CD4-positive, alpha-beta memory T cell (primary cell): ENCODE measurements at places on chromosomes 5 and 9. TPM values are rescaled to one million over a fixed set of nuclear protein-coding genes. Genes with fewer than 3 reads are reported as not detected.

DNA sequence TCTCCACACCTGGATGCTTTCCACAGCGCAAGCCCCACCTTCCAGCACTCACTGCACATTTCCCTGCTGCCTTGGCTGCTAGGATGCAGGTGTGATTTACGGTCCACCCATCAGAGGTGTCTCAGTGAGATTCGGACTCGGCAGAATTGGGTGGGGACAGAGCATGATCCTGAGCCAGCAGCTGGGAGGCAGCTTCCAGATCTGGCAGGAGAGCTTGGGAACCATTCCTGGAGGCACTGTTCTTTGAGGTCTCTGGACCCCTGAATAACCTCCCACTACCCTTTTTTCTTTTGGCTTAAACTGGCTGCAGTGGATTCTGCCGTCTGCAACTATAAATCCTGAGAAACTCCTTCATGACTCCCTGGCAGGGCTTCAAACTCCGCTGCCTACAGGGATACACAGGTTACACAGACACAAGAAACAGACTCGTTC, 99.6 kb upstream of the PHYKPL start:
- no peaks in the 10 kb centered on the region for H3K27me3 ChIP-seq
- H3K27ac ChIP-seq = no peak overlapping the region

GRCh38 chr5:144468571-144468970, 297.9 kb downstream of the KCTD16 start:
- DNase-seq = no peak
- no peaks in the 10 kb centered on the region for H3K27me3 ChIP-seq
- no peaks in the 10 kb centered on the region for H3K36me3 ChIP-seq

- no peaks in the 10 kb centered on the region for H3K4me1 ChIP-seq
- no peak for DNase-seq
- H3K27ac ChIP-seq = no peak overlapping the region
- H3K27me3 ChIP-seq = no peaks in the 10 kb centered on the region
- H3K4me3 ChIP-seq = no peak overlapping the region
- H3K36me3 ChIP-seq = no peaks in the 10 kb centered on the region
Observed at GRCh38 chr5:53355931-53356330, 124.5 kb upstream of the FST start.

GRCh38 chr5:153209016-153209415, 281.5 kb upstream of the GRIA1 start:
- no peak overlapping the region for H3K27ac ChIP-seq
- no peak for DNase-seq
- no peaks in the 10 kb centered on the region for H3K36me3 ChIP-seq

DNA sequence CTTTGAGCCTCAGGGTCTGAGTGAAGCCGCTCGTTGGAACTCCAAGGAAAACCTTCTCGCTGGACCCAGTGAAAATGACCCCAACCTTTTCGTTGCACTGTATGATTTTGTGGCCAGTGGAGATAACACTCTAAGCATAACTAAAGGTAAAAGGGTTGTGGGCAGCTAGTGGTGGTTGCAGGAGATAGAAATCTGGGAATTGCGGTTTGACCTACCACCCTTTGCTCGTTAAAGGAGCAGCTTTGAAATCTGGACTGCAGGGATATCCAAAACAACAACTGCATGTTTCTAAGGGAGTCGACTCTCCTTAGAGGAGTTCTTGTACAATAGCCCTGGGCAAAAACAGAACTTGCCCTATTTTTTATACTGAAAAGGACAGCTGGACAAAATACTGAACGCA, 19.0 kb downstream of the ABL1 start:
- H3K4me3 ChIP-seq = no peak overlapping the region
- peaks cover 15% of the 10 kb centered on the region for H3K36me3 ChIP-seq
- peaks cover 3% of the 10 kb centered on the region for H3K4me1 ChIP-seq
- H3K27me3 ChIP-seq = no peaks in the 10 kb centered on the region
- no peak for DNase-seq
- H3K27ac ChIP-seq = no peak overlapping the region

- no peak overlapping the region for H3K27ac ChIP-seq
- no peak for DNase-seq
- H3K4me3 ChIP-seq = no peak overlapping the region
- no peaks in the 10 kb centered on the region for H3K4me1 ChIP-seq
Observed at GRCh38 chr5:17788351-17788750, 154.1 kb downstream of the TAF11L14 start.

The SLC45A2 gene
- total RNA-seq = not detected

DNA sequence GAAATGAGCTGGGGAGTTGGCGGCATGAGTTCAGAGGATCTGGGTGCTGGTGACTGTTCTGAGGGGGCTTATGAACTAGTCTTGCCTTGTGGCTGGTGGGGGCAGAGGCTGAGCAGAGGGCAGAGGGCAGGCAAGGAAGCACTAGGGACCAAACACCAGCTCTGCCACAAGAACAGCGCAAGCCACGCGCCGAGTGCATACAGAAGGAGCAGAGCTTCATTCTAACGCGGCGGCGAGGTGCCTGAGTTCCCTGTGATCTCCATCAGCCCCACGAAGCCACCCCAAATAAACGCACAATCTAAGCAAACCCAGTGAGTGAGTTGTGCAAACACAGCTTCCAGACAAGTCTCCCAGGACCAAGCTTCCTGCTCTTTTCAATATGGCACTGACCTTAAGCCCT, 110.6 kb upstream of the ALDH1B1 start:
- no peaks in the 10 kb centered on the region for H3K36me3 ChIP-seq
- H3K4me1 ChIP-seq = peaks cover 18% of the 10 kb centered on the region
- no peak for DNase-seq
- H3K27ac ChIP-seq = no peak overlapping the region
- H3K4me3 ChIP-seq = no peak overlapping the region

DNA sequence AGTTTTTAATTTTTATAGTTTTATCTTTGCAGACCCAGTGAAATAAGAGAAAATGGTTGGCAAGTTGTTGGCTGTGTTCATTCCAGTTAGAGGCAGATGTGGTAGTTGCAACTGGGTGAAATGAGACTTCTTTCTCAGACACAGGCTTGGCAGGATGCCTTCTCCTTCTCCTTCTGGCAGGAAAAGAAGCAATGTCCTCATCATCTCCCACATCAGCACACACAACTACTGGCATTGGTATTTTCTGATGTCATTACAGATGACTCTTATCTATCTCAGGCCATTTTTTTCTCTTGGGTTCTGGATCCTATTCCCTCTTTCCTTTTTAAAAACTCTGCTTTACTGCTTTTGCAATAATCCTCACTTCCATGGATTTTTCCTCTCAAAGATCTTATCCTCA, 103.3 kb upstream of the EDIL3 start:
- H3K36me3 ChIP-seq = no peaks in the 10 kb centered on the region
- H3K27ac ChIP-seq = no peak overlapping the region
- no peaks in the 10 kb centered on the region for H3K4me1 ChIP-seq
- DNase-seq = no peak
- H3K4me3 ChIP-seq = no peak overlapping the region
- H3K27me3 ChIP-seq = no peaks in the 10 kb centered on the region

The TAS2R1 gene
- not detected for total RNA-seq

DNA sequence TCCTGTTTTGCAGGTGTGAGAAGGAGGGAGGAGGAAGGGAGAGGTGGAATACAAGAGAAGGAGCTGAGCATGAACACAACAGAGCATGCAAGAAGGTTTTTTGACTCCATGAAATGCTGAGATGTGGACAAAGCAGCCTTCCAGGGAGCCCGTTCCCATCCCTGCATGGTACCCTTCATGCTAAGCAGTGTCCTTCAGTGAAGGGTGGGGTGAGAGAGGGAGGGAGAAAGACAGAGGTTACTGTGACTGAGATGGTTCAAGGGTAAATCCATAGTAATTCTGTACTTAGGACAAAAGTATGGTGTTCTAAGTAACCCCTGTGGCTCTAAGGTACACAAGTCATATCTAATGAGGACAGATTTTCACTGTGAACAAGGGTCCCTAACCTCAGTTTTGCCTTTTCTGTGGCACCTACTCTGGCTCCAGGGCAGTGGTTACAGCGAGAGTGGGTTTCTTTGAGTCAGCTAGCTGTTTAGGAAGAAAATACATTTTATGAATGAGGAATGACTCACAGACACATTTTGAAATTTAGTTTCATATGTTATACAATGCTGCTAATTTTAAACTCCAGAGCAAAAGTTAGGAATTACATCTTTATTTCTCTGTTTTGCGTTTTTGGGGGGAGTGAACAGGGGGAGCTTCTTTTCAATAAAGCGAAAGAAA, 184.9 kb upstream of the SLC12A2 start:
- no peaks in the 10 kb centered on the region for H3K36me3 ChIP-seq
- no peaks in the 10 kb centered on the region for H3K4me1 ChIP-seq
- H3K27ac ChIP-seq = no peak overlapping the region
- DNase-seq = no peak
- H3K27me3 ChIP-seq = no peaks in the 10 kb centered on the region

GRCh38 chr9:101326035-101326434, 58.8 kb downstream of the BAAT start:
- H3K4me1 ChIP-seq = no peaks in the 10 kb centered on the region
- H3K36me3 ChIP-seq = no peaks in the 10 kb centered on the region
- H3K27me3 ChIP-seq = no peaks in the 10 kb centered on the region
- H3K4me3 ChIP-seq = no peak overlapping the region
- no peak for DNase-seq

GRCh38 chr5:125410537-125411070, 664.2 kb upstream of the ZNF608 start:
- no peak for DNase-seq
- H3K27ac ChIP-seq = no peak overlapping the region
- no peak overlapping the region for H3K4me3 ChIP-seq

- peaks cover 31% of the 10 kb centered on the region for H3K4me1 ChIP-seq
- H3K4me3 ChIP-seq = no peak overlapping the region
- no peaks in the 10 kb centered on the region for H3K36me3 ChIP-seq
- no peak overlapping the region for H3K27ac ChIP-seq
- DNase-seq = no peak
Observed at GRCh38 chr9:126611193-126611591, 2.5 kb upstream of the LMX1B start.

- no peak overlapping the region for H3K27ac ChIP-seq
- no peaks in the 10 kb centered on the region for H3K36me3 ChIP-seq
- no peaks in the 10 kb centered on the region for H3K4me1 ChIP-seq
Observed at GRCh38 chr5:59333416-59333815, 560.1 kb downstream of the PDE4D start.

The TLE4 gene
- total RNA-seq = 101 TPM

DNA sequence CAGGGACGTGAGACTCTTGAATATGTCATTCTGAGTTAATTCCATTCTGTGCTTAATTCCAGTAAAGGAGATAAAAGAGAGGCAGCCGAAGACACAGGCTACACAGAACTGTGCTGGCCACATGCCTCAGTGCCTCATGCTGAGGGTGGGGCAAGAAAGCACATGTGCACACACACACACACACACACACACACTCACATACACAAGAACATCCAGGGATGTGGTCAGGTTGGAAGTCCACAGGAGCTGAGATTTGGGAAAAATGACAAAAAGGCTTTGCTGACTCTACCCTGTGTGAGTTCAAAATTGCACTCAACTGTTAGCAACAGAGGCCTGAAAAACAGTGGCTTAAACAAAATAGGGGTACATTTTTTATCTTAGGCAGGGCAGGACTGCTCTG, 40.5 kb downstream of the ALG2 start:
- no peaks in the 10 kb centered on the region for H3K27me3 ChIP-seq
- peaks cover 6% of the 10 kb centered on the region for H3K4me1 ChIP-seq
- DNase-seq = no peak
- no peaks in the 10 kb centered on the region for H3K36me3 ChIP-seq
- no peak overlapping the region for H3K4me3 ChIP-seq

DNA sequence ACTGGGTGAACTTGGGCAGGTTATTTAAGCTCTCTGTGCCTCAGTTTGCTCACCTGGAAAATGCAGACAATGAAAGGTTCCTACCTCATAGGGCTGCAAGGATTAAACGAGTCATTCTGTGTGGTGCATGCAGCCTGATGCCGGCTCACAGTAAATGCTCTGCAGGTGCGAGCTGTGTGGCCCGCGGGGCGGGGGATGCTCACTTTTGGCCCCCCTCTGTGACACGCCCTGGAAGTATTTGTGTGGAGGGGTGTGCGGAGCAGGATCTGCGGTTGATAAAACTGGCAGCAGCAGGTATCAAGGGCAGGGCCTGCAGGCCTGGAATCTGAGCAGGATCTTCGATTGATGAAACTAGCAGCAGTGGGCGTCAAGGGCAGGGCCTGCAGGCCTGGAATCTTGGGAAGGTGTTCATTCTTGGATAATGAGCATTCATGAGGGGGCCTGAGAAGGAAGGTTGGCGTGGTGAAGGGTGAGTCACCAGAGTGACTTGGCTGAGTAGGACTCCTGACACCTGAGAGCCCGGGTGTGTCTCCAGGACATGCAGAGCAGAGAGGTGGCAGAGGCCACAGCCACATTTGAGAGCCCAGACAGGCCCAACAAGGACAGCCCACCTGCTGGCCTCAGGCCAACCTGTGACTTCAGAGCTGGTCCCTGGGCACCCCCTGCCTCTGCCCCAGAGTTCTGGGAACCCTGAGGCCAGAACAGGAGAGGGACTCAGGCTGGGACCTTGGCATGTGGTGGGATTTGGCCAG, 11.9 kb downstream of the UNC5A start:
- H3K4me3 ChIP-seq = no peak overlapping the region
- H3K4me1 ChIP-seq = peaks cover 9% of the 10 kb centered on the region
- H3K36me3 ChIP-seq = no peaks in the 10 kb centered on the region

DNA sequence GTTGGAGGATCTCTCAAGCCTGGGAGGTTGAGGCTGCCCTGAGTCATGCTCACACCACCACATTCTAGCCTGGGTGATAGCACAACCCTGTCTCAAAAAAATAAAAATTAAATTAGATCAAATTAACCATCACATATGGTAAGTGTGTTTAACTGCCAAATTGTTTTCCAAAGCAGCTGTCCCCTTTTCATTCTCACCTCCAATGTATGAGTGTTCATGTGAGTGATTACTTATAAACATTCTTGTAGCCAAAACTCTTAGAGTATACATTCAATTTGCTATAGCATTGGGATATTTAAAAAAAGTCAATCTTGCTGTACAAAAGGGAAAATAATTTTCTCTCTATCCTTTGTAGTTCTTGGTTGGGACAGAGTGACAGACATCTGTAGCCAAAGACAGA, 53.4 kb upstream of the SNAPC3 start:
- H3K27me3 ChIP-seq = no peaks in the 10 kb centered on the region
- no peak for DNase-seq
- H3K4me3 ChIP-seq = no peak overlapping the region
- no peaks in the 10 kb centered on the region for H3K4me1 ChIP-seq
- H3K27ac ChIP-seq = no peak overlapping the region

DNA sequence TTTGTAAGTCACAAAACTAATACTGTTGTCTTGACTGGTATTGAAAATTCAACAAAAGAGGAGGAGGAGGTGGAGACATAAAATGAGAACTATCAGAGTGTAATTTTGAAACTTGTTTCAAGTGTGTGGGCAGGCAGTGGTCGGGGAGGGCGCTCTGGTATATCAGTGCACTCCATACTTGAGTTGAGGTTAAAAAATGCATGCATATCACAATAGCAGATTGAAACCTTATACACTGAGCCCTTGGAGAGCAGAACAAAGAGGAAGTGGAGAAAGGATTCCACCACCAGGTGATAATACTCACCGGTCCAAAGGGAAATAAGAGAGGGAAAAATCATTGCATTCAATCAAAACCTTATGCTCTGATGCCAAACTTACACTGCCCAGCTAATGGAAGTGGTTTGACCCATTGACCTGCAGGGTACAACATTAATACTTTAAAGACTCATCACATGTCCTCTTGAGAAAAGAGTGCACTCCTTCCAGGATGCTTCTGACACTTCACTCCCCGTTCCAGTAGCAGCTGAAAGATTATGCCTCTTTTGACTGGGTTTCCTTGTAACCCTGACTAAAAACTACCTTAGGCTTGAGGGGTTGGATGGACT, 79.5 kb upstream of the FAM169A start:
- no peak overlapping the region for H3K4me3 ChIP-seq
- no peak overlapping the region for H3K27ac ChIP-seq
